Activated CD4-positive, alpha-beta T cell treated with anti-CD3 and anti-CD28 coated beads, Interleukin-2, amount 50 U/mL, for 24 hours (primary cell): ENCODE measurements at places on chromosomes 13 and 19.

- no peak for DNase-seq
Observed at GRCh38 chr19:2047076-2047448, 4.0 kb downstream of the MKNK2 start.

DNA sequence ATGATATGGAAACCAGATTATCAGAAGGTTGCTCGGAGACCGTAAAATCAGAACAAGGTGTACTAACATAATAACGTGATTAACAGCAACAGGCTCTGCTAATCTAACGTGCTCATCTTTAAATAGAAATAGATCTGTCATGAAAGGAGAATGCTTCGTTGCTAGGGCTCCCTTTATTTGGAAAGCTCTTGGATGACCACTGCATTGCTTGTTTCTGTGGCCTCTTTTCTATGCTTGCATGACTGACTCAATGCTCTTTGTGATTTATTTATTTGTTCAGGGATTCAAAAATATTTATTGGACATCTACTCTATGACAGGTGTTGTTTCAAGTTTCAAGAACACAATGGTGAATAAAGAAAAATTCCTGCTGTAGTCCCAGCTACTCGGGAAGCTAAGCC lies 22.3 kb upstream of the ZDHHC20 start:
- DNase-seq = no peak

DNA sequence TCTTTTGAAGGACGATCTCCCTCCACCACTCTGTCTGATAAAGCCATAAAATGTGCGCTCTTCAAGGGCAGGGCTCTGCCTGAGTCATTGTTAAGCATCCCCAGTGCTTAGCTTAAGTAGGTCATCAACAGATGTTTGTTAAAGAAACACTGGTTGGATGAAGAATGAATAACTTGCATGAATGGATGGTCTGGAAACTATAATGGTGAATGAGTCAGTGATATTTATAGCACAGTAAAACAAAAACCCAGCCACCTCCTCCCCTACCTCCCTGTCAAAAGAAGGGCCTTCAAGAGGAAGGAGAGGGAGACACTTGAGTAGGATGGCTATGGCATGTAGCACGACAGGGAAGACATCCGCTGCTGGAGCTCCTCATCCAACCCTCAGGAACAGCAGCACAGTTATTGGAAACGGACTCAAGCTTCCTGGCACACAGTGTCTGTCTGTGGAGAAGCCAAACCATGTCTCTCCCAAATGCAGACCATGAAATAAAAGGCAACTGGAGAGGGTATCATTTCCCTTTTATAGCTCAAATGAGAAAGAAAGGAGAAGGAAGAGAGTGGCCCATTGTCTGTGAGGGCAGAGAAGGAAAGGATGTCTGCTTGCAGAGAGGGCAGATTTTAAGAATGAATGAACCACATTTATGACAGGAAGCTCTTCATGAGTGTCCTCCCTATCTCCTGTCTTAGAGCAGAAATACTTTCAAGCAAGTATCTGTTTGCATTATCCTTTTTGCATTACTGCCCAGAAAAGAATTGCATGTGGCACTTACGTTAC lies 183.5 kb upstream of the UBL3 start:
- no peak for DNase-seq

- DNase-seq = peak; percentile 87
Observed at GRCh38 chr13:52194184-52194868, 34.9 kb upstream of the NEK3 start.

- DNase-seq = no peak
Observed at GRCh38 chr13:60583911-60584753, 187.1 kb downstream of the TDRD3 start.
